GM10248 (cell line): ENCODE measurements at places on chromosomes 16 and 17.

- no peak for DNase-seq
Measured at GRCh38 chr16:30992931-30993816, 8.2 kb downstream of the HSD3B7 start.

GRCh38 chr17:42111871-42112551 is 503 bp downstream of the DHX58 start:
- no peak for DNase-seq

- DNase-seq, result peak; percentile 46
Measured at GRCh38 chr16:67547423-67548264, 14.7 kb upstream of the CTCF start.

GRCh38 chr16:74605332-74605731 is 1.6 kb downstream of the GLG1 start:
- no peak for DNase-seq

GRCh38 chr17:29722411-29723198 is 99.9 kb upstream of the CORO6 start:
- DNase-seq, result peak; percentile 69
